Pons (tissue), 1 donor: ENCODE measurements at places on chromosomes 7 and 10.

DNA sequence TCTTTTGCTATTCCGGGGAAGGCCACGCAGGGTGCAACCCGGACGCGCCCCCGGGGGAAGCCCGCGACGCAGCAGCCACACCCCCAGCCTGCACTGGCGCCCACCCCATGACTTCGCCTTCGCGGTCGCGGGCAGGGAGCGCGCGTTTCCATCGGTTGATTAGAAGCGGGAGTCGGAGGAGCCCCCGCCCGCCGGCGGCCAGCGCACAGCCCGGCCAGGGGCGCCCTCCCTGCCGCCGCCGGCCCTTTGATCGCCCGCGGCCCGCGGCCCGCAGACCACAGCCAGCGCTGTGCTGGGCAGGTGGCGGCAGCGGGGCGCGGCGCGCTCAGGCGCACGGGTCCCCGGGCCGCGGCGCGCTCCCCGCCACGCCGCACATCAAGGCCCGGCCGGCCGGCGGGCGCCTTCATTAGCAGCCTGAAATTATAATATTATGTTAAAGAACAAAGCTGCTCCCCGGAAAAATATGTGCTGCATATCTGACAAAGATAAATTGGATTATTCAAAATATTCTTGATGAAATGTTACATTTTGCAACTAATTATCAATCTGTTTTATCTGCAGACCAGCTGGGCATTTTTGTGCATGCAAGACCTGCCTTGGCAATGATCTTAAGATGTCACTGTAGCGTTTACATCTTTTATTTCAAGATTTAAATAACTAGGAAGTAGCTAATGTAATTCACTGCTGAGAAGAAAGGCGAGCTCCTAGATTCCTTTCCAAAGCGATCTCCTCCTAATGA lies 160.7 kb upstream of the MKI67 start:
- DNase-seq, result no peak

- DNase-seq, result no peak
These were observed 7.4 kb upstream of the TBRG4 start for GRCh38 chr7:45118889-45119331.

GRCh38 chr7:55369427-55370400 lies 4.6 kb downstream of the LANCL2 start:
- no peak for DNase-seq

GRCh38 chr10:65950075-65950474 lies 975.8 kb upstream of the LRRTM3 start:
- DNase-seq, result no peak

GRCh38 chr7:117085769-117086463 lies 132.6 kb downstream of the ST7 start:
- no peak for DNase-seq

- no peak for DNase-seq
These were observed 12.8 kb downstream of the CACNA2D1 start for GRCh38 chr7:82430500-82431465.
